GM20000 (cell line): ENCODE measurements at places on chromosomes 13 and 19.

DNA sequence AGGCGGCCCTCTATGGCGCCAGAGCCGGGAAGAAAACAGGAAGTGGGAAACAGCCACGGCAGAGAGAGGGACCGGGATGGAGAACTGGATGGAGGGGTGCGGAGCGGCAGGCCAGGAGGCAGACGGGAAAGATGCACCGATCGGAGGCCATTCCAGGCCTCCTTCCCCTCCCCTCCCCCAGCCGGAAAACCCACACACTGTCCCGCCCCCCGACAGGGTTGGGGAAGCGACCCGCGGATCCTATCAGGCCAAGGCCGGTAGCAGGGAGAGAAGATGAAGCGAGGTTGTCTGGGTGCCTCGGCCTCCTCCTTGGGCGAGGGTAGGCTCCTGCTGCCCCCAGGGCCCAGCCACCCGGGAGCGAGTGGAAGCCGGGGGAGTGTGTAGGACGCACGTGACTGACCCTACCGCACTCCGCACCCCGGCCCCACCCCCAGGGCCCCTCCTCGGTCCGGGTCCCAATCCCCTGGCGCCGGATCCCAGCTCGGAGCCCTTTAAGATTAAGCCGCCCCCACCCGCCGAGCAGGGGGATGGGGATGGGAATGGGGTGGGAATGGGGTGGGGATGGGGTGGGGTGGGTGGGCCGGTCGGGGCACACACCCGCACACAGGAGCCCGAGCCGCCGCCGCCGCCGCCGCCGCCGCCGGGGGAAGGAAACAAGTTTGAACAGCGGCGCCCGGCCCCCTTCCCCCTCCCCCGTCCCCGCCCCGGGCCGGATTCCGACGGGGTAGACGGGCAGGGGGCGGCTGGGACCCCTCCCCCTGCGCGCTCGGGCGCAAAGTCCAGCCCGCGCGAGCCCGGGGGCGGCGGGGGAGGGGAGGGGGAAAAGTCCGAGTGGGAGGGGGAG lies 1.5 kb downstream of the ERF start:
- peak; percentile 82 for DNase-seq

DNA sequence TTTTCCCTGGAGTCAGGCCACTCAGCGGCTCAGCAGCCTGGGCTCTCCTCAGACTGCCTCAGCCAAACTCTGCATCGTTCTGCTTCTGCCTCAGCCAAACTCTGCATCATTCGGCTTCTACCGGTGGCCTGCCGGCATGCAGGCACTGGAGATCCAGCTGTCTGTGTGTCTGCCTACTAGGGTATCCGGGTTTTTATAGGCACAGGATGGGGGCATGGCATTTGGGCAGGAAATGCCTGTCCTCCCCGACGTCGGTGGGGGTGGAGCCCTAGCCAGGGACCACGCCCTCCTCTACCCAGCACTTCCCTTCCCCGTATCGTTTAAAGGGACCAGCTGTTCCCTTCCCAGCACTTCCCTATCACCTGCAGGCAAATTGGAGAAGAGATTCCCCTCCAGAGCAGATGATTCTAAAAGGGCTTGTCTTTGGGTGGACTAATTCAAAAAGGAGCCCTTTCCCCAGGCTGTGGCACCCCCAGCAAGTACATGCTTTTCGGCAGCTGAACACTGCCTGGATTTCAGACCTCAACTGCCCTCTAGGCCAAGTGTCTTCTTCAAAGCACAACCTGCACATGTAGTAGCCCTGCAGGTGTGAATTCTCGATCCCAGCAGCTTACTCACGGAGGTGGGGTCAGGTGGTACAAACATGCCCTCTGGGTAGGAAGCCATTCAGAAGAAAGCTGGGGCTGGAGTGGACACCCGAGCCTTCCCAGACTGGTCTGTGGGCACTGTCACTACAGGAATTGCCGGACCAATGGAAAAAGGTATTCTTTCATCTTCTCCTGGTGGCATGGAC lies 25.4 kb upstream of the GPR12 start:
- no peak for DNase-seq

DNA sequence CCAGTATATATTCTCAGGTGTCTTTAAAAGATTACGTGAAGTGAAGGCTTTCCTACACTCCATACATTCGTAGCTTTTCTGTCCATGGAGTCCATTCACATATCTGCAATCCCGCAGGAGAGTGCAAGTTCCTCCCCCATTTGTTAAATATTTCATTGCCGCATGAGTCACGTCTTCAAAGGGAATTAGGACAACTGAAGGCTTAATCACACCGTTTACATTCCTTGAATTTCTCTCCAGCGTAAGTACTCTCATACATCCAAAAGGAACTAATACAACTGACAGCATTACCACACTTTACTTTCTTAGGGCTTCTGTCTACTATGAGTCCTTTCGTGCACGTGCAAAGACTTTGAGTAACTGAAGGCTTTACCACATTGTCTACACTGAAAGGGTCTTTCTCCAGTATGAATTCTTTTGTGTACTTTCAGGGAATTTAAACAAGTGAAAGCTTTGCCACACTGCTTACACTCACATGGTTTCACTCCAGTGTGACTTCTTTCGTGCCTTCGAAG lies 29.0 kb upstream of the ZNF564 start:
- no peak for DNase-seq

DNA sequence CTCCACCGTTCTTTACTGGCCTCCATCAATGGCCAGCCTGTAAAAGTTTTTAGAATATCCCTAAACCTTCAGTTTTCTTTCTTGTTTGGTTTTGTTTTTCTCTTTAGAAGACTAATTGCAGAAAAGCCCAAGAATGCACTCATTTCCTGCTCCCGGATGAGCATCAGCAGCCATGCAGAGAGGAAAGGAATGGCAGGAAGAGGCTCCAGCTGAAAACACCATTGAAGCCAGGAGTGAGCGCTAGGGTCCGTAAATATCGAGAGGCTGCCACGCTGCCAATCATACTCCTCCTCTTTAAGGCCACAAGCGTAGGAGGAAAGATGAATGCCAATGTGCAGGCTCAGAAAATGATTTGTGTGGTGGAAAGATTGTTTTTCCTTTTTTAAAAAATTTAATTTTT lies 57.4 kb upstream of the UBE2L5 start:
- DNase-seq: no peak

DNA sequence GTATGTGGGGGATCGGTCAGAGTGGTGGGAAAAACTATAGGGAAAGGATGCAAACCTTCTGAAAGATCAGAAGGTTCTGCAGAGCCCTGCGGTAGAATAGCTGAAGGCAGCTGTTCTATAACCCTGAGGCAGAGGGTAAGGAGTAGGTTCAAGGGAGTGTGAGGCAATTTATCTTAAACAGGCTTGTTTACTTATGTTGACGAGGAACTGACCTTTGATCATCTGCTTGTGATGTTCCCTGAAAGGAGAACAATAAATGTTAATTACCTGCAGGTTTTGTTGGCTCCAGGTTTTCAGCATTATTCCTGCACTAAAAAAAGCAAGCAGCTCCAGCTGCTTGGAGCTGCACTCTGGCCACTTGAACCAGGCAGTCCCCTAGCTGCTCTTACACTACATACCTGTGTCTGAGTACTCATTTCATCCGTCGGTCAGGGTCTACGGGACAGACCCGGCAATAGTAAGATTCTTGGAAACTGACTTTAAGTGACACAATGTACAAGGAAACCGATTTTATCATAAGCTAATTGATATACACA lies 202.1 kb downstream of the TBC1D4 start:
- no peak for DNase-seq

DNA sequence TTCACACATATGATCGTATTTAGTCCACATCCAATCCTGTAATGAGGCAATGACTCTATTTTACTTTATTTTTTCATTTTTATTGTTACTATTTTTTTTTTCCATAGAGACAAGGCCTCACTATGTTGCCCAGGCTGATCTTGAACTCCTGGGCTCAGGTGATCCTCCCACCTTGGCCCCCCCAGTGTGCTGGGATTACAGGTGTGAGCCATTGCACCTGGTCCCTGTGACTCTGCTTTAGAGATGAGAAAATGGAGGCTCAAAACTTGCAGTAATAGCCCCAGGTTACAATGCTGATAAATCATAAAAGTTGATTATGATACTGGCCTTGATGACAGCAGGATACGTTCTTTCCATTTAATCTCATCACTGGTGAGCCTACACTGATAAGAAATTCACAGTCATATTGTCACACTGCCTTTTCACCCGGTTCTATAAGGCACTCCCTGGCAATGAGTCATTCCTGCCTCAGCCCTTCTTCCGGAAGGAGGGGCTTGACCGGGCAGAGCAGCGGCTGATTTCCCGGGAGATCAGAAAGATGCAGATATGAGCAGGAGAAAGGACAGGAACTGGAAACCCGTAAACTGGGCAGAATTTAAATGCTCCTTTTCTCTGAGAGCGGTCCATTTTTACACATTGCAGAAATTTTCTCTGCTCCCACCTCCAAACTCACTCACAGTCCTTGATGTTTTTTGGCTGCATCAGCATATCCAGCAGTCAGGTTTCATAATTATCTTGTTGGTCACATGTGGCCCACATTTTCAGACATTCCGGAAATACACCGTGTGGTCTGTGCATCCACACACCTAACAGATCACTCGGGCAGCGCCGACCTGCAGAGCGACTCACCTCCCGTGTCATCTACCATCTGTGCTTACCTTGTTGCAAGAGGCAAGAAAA lies 616.4 kb downstream of the EFNB2 start:
- DNase-seq: no peak

DNA sequence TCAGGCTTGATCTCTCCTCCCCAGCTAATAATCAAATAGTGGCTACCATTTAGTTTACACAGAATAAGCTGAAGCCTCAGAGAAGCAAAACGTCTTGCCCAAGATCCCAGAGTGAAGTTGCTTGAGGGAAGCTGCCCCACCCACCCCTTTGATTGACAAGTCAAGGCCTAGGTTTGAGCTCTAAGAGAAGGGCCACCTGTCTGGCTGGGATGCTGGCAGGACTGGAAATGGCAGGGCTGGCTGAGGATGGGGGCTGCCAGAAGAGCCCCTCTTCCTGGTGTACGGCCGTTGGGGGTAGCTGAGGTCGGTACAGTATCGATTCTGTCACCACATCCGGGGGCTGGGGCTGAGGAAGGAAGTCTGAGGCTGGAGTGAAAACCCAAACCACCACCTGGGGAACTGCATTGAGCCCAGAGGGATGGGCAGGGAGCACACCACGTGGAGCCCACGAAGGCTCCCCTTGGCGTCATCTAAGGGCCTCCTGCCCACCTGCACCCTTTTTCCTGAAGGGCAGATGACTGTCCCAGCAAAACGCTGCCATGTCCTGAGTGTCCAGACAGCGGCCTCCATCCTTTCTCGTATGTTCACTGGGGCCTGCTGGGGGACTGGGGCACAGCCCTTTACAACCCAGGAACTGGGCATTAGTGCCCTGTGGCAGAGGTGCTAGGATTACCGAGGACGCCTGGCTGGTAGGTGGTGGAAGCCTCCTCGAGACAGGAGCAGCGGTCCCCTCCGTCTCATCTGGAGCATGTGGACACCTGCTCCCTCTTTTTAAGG lies 1.4 kb upstream of the PRKD2 start:
- DNase-seq: peak; percentile 73

GRCh38 chr13:34619326-34619725 lies 322.7 kb upstream of the NBEA start:
- DNase-seq: no peak

DNA sequence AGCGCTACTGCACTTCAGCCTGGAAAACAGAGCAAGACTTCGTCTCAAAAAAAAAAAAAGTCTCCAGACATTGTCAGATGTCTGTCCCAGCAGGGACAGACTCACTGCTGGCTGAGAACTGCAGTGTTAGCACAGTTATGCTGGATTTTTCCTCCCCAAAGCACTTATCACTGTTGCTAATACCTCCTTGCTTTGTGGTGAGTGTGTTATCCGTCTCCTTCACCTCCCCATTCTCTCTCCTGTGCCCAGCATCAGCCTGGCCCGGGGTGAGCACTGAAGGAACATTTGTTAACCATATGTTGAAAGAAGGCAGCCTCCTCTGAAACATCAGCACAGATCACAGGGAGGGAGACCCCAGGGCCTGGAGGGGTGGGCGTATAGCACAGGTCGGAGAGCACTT lies 11.3 kb downstream of the MYO9B start:
- DNase-seq: no peak

DNA sequence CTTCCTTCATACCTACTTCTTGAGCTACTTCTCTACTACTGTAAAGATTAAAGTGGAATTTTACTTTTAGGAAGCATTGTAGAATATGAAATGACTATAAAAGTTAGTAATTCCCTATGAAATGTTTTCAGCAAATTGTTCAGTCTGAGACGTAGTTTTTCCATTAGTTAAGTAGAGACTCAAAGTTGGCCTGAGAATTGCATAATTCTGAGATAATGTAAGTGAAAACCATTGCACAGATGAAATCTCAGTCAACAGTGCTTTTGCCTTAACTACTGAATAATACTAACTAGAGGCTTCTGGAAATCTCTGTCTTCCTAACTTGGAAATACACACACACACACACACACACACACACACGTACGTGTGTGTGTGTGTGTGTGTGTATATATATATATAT lies 125.9 kb downstream of the FGF14 start:
- DNase-seq: no peak

- DNase-seq: no peak
These were observed 21.5 kb downstream of the STARD13 start for GRCh38 chr13:33263976-33264619.

GRCh38 chr13:79861731-79862130 lies 380.8 kb downstream of the NDFIP2 start:
- no peak for DNase-seq

GRCh38 chr19:43809762-43810696 lies 7.8 kb upstream of the LYPD5 start:
- DNase-seq: peak; percentile 62

DNA sequence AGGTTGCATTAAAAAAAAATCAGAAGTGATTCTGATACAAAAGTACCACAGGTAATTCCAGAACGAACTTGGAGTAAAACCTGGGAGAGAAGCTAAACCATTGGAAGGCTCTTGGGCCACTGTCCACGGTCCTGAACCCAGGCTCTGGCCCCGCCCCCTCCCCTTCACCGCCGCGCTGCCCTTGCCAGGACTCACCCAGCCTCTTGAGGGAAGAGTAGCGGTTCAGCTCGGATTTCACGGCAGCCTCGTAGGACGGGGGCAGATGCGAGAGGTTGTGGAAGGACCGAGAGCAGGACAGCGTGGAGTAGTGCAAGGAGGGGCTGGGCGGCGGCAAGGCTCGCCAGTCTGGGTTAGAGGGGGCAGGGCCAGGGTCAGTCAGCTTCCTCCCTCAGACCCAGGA lies 5.7 kb downstream of the SHISA7 start:
- peak; percentile 69 for DNase-seq

DNA sequence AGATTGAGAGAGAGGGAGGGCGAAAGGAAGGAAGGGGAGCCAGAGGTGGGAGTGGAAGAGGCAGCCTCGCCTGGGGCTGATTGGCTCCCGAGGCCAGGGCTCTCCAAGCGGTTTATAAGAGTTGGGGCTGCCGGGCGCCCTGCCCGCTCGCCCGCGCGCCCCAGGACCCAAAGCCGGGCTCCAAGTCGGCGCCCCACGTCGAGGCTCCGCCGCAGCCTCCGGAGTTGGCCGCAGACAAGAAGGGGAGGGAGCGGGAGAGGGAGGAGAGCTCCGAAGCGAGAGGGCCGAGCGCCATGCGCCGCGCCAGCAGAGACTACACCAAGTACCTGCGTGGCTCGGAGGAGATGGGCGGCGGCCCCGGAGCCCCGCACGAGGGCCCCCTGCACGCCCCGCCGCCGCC lies at the start of gene TNFSF11:
TNFSF11 (plus strand) TSS at position 142 of the 400 bp plus-strand sequence; CDS start at position 294, 152 bp downstream.
- DNase-seq: peak; percentile 72
